ENCODE measurements at places on chromosomes 5 and 9. TPM values are rescaled to one million over a fixed set of nuclear protein-coding genes. Genes with fewer than 3 reads are reported as not detected.

SLC12A7 gene
- total RNA-seq, result 50.4 TPM

DNAH5 gene
- 29.7 TPM for total RNA-seq

FCN2 gene
- not detected for total RNA-seq

THOC3 gene
- 47.1 TPM for total RNA-seq

FOXD4L6 gene
- 0.20 TPM for total RNA-seq

SPINK6 gene
- not detected for total RNA-seq

IL33 gene
- total RNA-seq, result 31.1 TPM

DAB2IP gene
- total RNA-seq, result 75.0 TPM

- DNase-seq, result no peak
These were observed 44.6 kb downstream of the MPDZ start for GRCh38 chr9:13234932-13235331.

DNA sequence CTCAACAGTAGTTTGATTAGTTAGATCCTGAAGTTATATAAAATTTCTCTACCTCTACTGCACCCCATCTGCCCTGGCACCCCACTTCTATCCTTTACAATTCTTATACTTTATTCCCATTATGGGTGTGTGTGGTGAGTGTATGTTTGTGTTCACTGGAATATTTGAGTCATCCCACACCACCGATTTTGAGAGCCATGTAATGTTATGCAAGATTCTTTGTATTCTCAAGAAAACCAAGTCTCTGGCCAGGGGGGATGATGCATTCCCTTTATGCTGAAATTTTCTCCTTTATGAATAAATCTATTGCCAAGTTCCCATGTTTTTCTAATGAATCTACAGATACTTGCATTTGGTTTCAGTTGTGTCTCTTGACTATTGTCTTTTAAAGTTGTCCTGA lies 266.8 kb downstream of the ARHGEF28 start:
- DNase-seq, result no peak

GRCh38 chr5:40080191-40080590 lies 599.5 kb upstream of the PTGER4 start:
- DNase-seq, result no peak

DNA sequence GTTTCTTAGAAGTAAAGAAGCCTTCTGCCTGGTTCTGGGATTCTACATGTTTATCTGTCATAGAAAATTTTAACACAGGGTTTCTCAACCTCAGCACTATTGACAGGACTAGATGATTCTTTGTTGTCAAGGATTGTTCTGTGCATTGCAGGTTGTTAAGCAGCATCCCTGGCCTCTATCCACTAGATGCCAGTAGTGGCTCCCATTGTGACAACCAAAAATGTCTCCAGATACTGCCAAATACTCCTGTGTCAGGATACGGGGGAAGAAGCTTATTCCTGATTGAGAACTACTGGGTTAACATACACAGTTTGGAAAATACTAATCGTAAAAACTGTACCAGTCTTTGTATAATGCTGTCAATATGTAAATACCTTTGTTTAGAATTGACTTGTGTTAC lies 167.1 kb downstream of the NIPBL start:
- DNase-seq, result no peak

DNA sequence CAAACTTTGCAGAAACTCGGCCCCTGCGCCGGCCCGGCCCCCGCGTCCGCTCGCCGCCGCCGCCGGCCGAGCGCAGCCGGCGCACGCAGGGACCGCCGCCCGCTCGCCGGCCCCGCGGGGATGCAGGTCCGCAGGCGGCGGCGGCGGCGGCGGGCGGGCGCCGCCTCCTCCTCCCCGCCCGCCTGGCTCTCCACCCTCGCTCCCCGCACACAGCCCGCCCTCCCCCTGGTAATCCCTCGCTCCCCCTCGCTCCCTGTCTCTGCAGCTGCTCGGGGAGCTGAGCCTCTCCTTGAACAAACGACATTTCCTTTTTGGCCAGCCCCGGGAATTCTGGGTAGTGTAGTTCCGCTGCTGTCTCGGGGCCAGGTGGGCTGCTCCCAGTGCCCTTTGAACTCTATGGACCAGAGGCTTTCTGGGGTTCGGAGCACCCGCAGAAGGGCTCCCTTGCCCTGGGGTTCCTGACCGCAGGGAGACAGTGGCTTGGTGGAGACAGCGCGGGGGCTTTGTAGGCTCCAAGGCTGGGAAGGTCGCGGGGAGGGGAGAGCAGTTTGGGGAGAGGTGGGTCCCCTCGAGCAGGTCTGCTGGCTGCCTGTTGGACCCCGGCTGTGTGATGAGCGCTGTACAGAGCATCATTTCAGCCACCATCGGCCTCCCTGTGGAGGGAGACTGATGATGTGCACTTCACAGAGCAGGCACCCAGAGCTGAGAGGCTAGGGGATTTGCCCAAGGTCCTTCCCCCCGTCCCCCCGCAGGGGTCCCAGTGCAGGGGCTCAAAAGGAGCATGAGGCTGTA lies 1.8 kb upstream of the FAM78A start:
- DNase-seq, result peak; percentile 89

- DNase-seq, result no peak
These were observed 1.7 kb downstream of the RACK1 start for GRCh38 chr5:181242031-181242451.

DNA sequence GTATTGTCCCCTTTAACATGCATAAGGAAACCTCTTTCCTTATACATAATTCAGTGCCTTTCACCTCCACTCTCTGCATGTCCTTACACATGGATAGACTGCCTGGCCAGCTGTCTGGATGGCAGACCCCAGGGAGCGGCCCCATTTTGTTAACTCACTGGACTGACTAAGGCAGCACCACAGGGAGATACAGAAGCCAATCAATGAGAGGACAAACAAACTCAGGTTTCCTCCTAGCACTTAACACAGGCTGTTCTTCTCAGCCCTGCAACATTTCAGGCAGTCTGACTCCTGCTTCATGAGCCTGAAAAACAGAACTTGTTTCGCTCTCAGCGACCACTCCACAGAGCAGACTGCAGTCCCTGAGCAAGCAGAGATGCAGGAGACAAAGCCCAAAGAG lies 135.4 kb upstream of the RASEF start:
- DNase-seq, result no peak

GRCh38 chr5:86964889-86965288 lies 302.8 kb upstream of the RASA1 start:
- no peak for DNase-seq

DNA sequence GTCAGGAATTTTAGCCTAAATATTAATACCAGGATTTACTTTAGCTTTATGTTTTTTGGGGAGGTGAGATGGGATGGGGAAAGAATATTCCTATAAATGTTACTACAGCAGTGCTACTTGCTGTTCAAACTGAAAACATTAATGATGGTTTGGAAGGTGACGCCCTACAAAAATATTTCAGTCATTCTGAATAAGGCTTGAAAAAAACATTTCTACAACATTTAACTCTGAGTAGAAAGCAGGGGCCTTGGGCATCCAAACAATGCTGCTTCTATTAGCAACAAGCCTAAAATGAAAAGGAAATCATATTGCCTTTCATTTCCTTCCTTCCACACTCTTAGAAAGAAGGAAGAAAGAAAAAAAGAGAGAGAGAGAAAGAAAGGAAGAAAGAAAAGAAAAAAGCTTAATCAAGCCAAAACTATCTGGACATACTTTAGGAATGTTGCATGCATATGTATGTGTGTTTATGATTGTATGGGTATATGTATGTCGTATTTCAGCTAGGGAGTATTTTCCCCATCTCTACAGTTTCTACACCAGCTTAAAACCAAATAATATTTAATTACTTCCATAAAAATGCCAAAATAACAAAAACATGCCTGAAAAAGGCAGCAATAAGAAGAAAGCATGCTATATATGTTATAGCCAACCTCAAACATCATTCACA lies 16.3 kb upstream of the DAB2 start:
- no peak for DNase-seq

GRCh38 chr9:98906273-98907040 lies 37.2 kb upstream of the COL15A1 start:
- DNase-seq, result peak; percentile 54

- DNase-seq, result no peak
These were observed 44.7 kb upstream of the IZUMO3 start for GRCh38 chr9:24590432-24590831.

DNA sequence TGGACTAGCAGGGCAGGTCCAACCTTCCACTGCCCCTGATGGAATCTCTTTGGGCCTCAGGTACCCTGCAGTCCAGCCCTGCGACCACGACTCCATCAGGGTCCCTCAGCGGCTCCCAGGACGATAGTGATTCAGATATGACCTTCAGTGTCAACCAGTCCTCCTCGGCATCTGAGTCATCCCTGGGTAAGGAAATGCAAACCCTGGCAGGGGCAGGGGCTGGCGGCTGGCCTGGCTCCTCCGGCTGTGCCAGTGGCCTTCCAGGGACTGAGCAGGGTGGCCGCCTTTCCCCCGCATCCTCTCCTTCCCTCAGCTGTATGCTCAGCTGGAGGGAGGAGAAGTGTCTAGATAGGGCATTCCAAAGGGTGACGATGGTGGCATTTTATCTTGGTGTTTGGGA lies 45.0 kb downstream of the NEURL1B start:
- DNase-seq, result no peak

DNA sequence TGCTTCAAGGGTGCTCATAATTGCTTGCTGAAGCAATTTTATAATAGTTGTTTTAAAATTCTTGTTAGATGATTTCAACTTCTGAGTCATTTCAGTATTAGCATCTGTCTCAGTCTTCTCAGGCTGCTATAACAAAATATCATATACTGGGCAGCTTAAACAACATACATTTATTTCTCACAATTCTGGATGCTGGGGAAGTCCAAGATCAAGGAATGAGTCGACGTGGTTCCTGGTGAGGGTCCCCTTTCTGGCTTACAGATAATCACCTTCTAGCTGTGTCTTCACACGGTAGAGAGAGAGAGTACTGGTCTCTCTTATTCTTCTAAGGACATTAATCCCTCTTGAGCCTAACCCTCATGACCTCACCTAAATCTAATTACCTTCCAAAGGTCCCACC lies 160.4 kb downstream of the SIL1 start:
- DNase-seq, result no peak

DNA sequence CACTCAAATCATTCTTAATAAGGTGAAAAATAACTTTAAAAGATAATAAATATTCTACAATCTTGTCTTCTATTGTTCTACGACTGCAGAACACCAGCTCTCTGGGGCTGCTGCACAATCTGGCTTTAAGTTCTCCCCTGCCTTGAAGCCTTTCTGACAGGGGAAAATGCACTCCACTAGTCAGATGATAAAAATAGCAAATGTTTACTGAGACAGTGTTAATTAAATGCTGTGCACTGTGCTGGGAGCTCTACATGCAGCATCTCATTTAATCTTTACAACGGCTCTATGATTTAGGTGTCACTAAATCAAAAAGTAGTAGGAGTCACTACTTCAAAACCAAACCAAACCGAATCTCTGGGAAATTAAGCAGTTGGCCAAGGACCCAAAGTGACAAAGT lies 132.7 kb downstream of the SLIT3 start:
- no peak for DNase-seq

GRCh38 chr5:179981636-179982035 lies 73.9 kb upstream of the TBC1D9B start:
- no peak for DNase-seq

- no peak for DNase-seq
These were observed 7.2 kb downstream of the SPATA31E1 start for GRCh38 chr9:87889882-87890252.

DNA sequence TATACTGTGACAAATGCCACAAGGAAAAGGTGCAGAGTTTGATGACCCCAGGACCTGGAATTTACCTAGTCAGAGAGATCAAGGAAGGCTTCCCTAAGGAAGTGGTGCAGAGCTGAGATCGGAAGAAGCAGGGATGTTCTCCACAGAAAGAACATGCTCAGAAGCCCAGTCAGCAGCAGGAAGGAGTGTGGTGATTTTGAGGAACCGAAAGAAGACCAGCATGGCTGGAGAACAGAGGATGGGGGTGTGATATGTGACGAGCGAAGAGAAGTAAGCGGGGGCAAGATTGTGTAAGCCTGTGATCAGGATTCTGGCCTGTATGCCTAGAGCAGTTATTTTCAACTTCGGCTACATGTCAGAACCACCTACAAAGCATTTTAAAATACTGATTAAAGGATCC lies 18.7 kb upstream of the PIK3R1 start:
- DNase-seq, result no peak

GRCh38 chr5:43543434-43543833 lies 13.4 kb downstream of the PAIP1 start:
- no peak for DNase-seq

GRCh38 chr9:130555968-130556367 lies 23.4 kb upstream of the FUBP3 start:
- DNase-seq, result no peak
